ENCODE measurements at places on chromosomes 5 and 9.

- DNase-seq: no peak
Observed at GRCh38 chr5:149301744-149302380, 30.2 kb downstream of the AFAP1L1 start.

- DNase-seq: no peak
Observed at GRCh38 chr9:88751781-88752180, 216.8 kb downstream of the NXNL2 start.

- no peak for DNase-seq
Observed at GRCh38 chr5:142789206-142789605, 19.0 kb downstream of the ARHGAP26 start.

- no peak for DNase-seq
Observed at GRCh38 chr5:64861281-64861680, 92.6 kb downstream of the CWC27 start.

DNA sequence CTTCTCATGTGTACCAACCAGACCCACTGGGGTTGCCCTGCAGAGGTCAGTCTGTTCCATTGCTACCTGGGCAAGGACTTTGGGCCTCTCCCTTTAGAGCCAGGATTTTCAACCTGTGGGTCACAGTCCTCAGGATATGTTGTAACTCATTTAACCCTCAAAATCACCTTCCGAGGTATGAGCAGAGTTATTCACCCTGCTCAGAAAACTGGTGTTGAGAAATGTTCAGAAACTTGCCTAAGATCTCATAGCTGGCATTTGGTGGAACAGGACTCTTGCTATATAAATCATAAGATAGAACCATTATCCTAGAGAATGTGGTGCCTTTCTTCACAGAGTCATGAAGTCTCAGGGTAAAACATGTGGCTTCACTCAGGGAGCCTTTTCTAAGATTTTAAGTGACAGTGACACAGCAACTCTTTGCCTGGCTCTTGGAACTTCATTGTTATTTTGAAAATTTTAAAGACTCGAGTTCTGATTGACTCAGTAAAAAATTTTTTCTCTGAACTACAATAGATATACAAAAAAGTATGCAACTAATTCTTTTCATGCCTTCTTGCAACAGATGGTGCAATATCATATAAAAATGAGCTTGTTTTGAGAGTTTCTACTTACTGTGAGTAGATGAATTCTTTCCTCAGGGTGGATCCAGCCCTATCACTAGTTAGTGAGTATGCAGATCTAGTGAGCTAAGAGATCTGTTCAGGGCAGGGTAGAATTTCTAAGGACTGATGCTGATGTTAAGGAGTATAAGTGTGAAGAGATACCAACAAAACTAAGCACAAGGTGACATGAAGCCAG is 29.5 kb downstream of the CAST start:
- DNase-seq: no peak

DNA sequence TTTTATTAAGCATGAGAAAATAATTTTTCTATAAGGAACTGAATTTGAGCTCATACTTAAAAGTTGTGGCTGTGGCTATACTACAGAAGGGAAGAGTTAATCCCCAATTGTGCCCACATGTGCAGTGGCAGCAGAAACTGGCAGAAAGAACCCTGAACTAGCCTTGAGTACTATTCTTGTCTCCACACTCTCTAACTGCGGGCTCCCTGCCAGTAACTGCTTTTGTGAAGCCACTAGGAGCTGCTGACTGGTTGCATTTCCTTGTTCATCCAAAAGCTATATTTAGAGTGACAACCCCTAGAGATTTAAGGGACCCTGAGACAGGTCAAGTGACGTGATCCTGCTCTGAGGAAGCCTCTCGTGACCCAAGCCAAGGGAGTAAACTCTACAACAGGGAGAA is 238.6 kb downstream of the ELAVL2 start:
- DNase-seq: no peak

DNA sequence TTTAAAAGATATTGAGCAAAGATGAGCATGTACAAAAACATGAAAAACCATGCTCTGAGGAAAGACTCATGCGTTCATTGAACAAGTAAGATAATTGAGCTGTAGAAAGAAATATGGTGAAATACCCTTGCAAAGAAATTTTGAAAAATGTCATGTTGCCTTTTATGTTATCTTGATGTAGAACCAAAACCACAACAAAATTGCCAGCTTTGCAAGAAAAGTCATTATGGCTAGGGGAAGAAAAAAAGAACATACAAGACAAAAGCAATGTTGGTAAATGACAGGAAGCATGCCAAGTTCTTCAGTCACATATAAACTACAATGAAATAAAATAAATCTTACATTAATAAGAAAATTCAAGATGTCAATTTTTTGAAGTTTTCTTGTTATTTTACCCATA is 368.0 kb downstream of the IRX1 start:
- DNase-seq: no peak

All from activated CD4-positive, alpha-beta memory T cell treated with anti-CD3 and anti-CD28 coated beads, Interleukin-2, amount 10 ng/mL, durations not matched to agents 7 days and 5 days (primary cell).